Mammary epithelial cell (primary cell): ENCODE measurements at places on chromosomes 3 and 15.

- peak; percentile 73 for DNase-seq
Observed at GRCh38 chr3:120524171-120524923, 71.8 kb upstream of the NDUFB4 start.

DNA sequence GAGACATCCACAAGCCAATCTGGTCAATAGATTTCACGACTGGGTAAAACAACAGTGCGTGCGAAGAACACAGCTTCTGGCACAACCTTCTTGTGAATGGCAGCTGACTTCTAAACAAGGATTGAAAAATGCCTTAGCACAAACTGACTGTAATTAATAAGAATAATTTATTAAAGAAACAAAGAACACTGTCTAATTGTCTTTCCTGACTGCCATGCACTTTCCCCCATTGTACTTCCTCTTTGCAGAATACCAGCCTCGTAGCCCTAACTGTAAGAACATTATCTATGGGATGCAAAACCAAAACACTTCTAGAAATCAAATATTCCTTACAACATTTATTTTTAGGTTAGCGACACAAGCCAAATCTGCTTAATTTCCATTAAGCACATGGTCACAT, 6.5 kb downstream of the FOXP1 start:
- DNase-seq: peak; percentile 28

- peak; percentile 79 for DNase-seq
Observed at GRCh38 chr3:40597441-40597840, 72.7 kb downstream of the ZNF621 start.

DNA sequence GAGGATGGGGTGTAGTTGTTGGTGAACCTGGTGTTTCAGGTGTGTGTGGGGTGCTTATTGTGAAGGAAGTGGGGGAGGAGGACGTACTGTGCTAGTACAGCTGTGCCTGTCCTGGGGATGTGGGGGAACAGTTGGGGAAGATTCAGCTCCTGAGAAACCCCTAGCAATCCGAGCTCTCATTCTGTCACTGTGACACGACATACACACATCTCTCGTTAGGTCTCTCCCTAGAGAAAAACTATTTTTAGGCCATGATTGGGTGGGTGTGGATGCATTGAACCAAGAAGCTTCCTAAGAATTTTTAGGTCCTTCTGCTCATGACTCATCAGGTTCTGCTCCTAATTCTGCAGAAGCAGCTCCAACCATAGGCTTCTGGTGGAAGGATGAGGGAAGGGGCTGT, 54.3 kb downstream of the SLC30A4 start:
- no peak for DNase-seq

- DNase-seq: peak; percentile 52
Observed at GRCh38 chr3:21621181-21621651, 129.8 kb downstream of the ZNF385D start.

DNA sequence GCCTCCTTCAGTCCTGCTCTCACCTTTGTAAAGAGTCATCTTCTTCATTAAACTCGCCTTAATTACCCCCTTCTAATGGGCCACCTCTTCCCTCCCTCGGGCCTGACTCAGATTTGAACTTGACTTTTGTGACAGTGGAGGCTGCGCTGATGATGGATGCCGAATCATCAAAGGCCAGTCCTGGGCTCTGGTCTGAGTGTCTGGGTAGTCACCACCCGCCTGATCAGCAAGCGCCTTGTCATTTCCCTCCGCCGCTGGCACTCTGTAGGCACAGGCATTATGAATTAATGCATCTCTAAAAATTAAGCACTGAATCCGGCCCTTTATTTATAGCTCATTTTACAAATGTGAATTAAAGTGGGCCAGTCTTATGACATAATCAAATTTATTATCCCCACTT, 116.7 kb upstream of the PROK2 start:
- no peak for DNase-seq

DNA sequence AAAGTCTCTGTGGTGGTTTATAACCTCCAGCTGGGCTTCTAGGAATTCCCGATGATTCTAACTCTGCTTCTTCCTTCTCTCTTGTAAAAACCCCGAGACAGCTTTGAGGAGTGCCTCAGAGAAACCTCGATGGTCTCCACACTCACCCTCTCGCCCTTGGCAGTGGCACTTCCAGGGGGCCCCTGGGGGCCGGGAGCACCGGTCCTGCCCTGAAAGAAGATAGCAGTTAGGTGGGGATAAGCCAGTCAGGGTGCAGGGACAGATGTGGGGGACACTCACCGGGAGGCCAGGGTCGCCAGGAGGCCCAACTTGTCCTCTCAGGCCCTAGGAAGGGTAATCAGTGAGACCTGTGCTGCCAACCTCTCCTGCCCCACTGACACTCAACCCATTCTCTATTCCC, 9.7 kb downstream of the COL7A1 start:
- DNase-seq: no peak

DNA sequence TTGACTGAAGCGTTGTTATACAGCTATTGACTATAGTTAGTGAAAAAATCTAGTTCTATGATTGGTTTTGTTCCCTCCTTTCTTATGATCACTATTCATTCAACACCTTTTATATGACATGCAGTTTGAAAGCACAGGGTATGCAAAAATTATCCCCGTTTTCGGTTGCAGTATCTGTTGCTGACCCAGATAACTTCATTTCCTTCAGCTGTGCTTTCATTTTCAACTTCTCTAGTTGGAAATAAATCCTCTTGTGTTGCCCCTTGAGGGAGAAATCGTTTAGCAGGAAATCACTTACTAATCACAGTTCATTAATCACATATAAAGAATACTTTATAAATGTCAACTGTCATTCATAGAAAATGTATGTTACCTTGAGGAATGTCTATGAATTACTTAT, 55.1 kb downstream of the MBNL1 start:
- no peak for DNase-seq

GRCh38 chr3:74606996-74607395, 7.5 kb downstream of the CNTN3 start:
- no peak for DNase-seq

- peak; percentile 41 for DNase-seq
Observed at GRCh38 chr3:189967254-189967865, 153.3 kb downstream of the P3H2 start.

GRCh38 chr3:98821063-98821462, 57.9 kb downstream of the ST3GAL6 start:
- DNase-seq: no peak

GRCh38 chr15:81807806-81808205, 238.0 kb downstream of the MEX3B start:
- DNase-seq: no peak

DNA sequence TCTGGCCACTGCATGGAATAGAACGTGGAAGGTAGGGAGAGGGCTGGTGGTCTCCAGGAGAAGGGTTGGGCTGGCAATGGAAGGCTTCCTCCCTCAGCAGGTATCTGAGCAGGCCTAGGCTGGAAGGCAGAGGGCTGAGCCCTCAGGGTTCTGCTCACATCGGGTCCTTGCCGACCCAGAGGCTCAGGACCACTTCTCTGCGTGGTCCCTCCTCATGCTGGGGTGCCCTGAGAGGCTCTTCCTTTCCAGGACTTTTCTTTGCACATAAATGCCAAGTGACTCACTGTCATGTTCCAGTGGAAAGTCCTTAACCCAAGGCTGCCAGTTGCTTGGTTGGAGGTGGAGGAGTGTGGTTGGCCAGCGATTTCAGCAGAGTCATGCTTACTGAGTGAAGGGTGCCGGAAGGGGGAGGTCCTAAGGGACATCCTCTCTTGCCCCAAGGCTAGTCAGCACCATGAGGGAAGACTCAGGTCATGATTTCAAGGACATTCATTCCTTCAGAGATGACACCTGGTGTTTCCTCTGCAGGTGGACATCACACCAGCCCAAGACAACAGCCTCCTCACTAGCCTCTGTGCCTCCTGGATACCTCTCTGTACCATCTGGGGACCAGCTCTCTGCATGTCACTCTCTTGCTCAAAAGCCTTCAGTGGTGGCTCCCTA, 8.2 kb downstream of the SLC6A6 start:
- DNase-seq: peak; percentile 73

DNA sequence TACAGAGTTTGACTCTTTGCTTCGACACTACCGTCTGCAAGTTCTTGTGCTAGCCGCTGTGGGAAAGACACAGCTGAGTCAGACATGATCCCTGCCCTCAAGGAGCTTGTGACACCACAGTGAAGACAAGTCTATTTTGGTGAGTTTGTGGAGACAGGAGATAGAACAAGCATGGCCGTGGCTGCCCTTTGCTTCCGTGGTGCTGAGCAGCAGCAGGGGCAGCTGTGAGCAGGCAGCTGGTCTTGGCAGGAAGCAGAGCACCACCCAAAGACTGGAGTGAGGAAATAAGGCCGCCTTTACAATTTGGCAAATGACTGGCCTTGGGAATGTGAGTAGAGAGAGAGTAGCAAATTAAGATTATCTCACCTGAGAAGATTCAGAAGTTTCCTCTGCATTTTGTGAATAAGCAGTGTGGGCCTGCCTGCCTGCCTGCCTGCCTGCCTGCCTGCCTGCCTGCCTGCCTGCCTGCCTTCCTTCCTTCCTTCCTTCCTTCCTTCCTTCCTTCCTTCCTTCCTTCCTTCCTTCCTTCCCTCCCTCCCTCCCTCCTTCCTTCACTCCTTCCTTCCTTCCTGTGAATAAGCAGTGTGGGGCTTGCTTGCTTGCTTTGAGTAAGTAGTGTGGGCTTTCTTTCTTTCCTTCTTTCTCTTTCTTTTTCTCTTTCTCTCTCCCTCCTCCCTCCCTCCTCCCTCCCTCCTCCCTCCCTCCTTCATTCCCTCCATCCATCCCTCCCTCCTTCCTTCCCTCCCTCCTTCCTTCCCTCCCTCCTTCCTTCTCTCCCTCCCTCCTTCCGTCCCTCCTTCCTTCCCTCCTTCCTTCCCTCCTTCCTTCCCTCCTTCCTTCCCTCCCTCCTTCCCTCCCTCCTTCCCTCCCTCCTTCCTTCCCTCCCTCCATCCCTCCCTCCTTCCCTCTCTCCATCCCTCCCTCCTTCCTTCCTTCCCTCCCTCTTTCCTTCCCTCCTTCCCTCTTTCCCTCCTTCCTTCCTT, 1.6 kb upstream of the GCNT3 start:
- DNase-seq: no peak

DNA sequence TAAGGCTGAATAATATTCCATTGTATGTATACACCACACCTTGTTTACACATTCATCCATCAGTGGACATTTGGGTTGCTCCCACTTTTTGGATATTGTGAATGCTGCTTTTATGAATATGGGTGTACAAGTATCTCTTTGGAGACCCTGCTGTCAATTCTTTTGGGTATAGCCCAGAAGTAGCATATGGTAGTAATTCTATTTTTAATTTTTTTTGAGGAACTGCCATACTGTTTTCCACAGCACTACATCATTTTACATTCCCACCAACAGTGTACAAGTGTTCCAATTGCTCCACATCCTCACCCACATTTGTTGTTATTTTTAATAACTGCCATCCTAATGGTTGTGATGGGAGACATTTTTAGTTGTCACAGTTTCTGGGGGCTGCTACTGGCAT, 69.9 kb upstream of the PSMD6 start:
- DNase-seq: no peak

- no peak for DNase-seq
Observed at GRCh38 chr3:54240-54639, 142.3 kb upstream of the CHL1 start.

DNA sequence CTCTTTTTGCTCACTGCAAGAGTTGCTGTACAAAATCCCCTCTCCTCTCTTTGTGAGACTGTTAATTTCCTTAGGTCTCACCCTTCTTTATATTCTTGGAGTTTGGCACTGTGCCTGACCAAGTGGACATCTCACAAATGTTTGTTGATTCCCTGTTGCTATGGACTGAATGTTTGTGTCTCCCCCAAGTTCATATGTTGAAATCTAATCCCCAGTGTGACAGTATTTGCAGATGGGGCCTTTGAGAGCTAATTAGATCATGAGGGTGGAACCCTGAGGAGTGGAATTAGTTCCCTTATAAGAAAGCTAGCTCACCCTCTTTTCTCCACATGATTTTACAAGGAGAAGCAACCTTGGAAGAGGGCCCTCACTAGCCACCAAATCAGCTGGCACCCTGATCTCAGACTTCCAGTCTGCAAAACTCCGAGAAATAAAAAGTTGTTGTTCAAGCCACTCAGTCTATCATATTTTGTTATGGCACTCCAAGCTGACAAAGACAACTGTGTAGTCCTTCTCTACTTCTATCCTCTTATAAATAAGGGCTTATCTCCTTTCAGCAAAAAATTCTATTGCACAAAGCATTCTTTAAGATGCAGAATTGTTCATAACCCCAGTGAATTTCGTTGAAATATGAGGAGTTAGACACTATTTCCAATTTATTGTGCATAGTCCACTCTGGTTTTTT, 65.5 kb upstream of the NPHP3 start:
- DNase-seq: no peak

GRCh38 chr15:64096668-64097384, 1.0 kb downstream of the SNX1 start:
- peak; percentile 42 for DNase-seq

GRCh38 chr15:40306371-40306770, 1.4 kb downstream of the PLCB2 start:
- no peak for DNase-seq

GRCh38 chr3:61520966-61521628, 40.3 kb upstream of the PTPRG start:
- no peak for DNase-seq

DNA sequence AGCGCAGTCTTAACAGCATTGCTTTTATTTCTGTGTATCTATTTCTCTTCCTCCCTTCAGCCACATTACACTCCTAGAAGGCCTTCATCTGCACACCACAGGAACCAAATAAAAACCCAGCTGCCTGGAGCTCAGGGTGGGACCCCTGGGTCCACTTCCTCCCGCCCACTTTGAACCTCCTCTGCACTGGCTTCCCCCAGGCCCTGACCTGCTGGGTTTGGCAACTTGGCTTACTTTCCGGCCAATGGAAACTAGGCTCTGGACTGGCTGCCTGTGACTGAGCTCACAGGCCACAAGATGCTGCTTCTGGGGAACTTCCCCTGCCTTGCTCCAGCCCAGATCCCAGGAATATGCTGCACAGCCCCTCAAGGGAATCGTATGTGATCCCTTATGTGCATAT, 89.8 kb downstream of the SEMA5B start:
- DNase-seq: no peak
